T-helper 1 cell (primary cell): ENCODE measurements at places on chromosomes 12 and 14.

GRCh38 chr12:121719926-121720414 is 7.4 kb downstream of the TMEM120B start:
- no peak for DNase-seq

- DNase-seq: no peak
Observed at GRCh38 chr14:105855246-105855892, 329.0 kb downstream of the TMEM121 start.

DNA sequence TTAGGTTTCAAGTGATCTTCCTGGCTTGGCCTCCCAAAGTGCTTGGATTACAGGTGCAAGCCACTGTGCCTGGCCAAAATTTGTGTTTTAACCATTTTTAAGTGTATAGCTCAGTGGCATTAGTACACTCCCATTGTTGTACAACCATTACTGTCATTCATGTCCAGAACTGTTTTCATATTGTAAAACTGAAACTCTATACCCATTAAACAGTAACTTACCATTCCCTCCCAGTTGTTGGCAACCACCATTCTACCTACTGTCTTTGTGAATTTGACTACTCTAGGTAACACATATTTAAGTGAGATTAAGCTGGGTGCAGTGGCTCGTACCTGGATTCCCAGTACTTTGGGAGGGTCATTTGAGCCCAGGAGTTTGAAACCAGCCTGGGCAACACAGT is 67.3 kb upstream of the KCNH3 start:
- DNase-seq: no peak

DNA sequence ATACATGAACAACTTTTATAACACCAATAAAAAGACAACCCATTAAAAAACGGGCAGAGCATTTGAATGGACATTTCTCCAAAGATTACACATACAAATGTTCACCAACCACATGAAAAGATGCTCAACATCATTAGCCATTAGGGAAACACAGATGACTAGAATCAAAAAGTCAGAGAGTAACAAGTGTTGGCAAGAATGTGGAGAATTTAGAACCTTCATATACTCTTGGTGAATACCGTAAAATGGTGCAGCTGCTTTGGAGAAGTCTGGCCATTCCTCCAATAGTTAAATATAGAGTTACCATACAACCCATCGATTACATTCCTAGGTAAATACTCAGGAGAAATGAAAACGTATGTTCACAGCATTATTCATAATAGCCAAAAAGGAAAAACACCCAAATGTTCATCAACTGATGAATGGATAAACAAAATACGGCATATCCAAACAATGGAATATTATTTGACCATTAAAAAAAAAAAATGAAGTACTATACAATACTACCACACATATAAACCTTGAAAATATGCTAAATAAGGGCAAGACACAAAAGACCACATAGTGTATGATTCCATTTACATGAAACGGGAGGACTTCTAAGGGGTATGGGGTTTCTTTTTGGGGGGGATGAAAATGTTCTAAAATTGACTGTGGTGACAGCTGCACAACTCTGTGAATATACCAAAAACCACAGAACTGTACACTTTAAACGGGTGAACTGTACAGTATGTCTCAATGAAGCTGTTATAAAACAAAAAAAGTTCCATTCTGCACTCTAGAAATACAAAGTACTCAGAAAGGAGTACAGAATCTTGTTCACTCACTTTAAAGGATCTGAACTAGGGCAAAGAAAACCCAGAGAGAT is 3.2 kb downstream of the CORO1C start:
- DNase-seq: no peak

GRCh38 chr14:84162633-84163032 is 1367.3 kb upstream of the FLRT2 start:
- DNase-seq: no peak

- no peak for DNase-seq
Observed at GRCh38 chr14:55374771-55375170, 36.9 kb downstream of the ATG14 start.

- DNase-seq: no peak
Observed at GRCh38 chr12:22255097-22255496, 79.4 kb downstream of the ST8SIA1 start.

GRCh38 chr12:2261708-2262107 is 208.9 kb downstream of the CACNA1C start:
- DNase-seq: no peak

- DNase-seq: no peak
Observed at GRCh38 chr12:16560273-16560672, 45.7 kb downstream of the LMO3 start.

DNA sequence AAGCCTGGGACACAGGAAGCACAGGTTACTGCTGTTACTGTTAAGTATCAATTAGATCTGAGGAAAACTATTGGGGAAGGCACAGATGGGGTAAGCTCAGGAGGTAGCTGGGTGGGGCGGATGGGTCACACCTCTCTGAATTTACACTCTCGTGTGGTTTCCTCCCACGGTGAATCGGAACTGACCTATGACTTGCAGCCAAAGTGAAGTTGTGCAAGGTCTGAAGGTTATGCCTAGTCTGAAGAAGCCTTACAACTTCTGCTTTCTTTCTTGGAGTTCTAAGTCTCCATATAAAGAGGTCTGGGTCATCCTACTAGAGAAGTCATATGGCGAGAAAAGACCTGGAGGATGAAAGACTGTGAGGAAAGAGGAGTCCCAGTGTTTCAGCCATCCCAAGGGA is 25.6 kb upstream of the GPATCH2L start:
- DNase-seq: no peak

- no peak for DNase-seq
Observed at GRCh38 chr12:21638054-21638891, 19.4 kb downstream of the LDHB start.

GRCh38 chr12:24738441-24738840 is 210.5 kb downstream of the BCAT1 start:
- DNase-seq: no peak
